Activated T-helper 1 cell treated with Interleukin-2 at 50 U/mL for 16 hours (primary cell): ENCODE measurements at places on chromosomes 7 and 10.

DNA sequence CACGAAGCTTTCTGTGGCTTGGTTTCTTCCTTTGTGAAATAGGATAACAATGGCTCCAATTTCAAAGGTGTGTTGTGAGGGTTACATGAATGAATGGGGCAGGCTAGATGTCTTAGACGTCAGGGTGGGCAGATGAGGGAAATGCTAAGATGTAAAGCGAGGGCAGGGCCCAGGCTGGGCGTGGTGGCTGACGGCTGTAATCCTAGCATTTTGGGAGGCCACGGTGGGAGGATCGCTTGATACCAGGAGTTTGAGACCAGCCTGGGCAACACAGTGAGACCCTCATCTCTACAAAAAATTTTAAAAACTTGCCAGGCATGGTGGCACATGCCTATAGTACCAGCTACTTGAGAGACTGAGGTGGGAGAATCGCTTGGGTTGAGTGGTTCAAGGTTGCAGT is 607.7 kb upstream of the FOXK1 start:
- no peak for DNase-seq

GRCh38 chr7:30427296-30428070 is 51.1 kb downstream of the NOD1 start:
- DNase-seq, result no peak

DNA sequence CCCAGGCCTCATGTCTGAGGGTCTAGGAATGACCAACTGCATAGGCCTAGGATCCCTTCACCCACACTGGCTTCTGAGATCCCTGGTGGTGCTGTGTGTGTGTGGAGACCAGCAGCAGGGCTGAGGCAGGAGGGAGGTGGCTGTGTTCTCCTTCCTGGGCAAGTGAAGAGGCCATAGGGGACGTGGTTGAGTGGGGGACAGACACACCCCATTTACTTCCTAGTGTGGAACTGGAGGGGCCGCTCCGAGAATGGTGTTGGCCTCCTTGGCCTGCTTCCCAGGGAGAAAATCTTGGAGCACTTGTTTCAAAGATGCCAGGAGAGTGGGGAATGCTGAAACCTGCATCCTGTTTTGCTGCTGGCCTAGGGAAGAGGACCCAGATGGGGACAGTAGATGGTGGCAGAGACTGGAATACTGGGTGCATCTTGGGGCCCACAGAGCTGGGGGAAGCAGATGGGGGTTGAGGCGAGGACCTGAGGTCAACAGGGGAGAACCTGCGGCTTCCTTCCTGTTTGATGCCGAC is 19.1 kb downstream of the UBTD1 start:
- no peak for DNase-seq

- DNase-seq, result no peak
These were observed 98.4 kb downstream of the CHRM2 start for GRCh38 chr7:136966825-136967224.

GRCh38 chr7:138350701-138351357 is 109.2 kb upstream of the TRIM24 start:
- DNase-seq, result no peak

DNA sequence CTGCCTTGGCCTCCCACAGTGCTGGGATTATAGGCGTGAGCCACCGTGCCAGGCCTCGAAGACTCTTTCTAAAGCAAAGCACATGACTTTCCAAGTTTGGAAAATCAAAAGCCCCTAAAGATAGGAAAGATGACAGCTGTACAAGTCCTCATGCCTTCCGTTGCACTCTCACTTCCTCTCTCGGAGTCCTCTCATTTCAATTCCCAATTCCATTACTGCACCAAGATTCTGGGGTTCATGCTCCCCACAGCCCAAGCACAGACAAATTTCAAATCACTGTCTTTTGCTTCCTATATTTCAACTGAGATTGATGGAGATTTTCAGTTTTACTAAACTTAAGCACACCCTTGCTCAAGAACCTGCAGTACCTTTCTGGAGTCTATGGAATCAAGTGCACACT is 10.9 kb upstream of the PLAU start:
- no peak for DNase-seq

DNA sequence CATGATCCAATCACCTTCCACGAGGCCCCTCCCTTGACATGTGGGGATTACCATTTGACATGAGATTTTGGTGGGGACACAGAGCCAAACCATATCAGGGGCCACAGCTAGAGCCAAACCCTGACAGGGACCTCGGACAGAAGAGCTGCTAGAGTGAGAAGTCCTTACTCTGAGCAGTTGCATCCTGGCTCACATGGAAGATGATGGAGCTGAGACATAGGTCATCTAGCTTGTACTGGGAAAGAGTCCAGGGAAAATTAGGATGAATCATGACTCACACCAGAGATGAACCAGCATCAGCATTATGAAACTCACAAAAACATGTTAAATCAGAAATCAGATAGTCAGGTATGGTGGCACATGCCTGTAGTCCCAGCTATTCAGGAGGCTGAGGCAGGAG is 12.8 kb upstream of the FMC1 start:
- no peak for DNase-seq

- DNase-seq, result no peak
These were observed 373.7 kb downstream of the ARL4A start for GRCh38 chr7:13061115-13061514.

DNA sequence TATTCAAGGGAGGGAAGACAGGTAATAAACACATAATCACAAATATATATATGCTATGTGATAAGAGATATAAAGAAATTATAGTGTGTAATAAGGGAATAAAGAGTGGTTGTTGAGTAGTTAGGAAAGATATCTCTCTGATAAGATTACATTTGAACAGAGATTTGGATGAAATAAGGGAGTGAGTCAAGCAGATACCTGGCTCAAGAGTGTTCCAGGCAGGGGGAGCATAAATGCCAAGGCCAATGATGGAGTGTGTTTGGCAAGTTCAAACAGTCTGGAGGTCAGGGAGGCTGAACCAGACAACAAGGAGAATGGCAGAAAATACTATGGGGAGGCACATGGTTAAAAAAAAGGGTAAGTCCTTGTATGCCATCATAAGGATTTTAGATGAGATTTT is 4.8 kb upstream of the GNAI1 start:
- DNase-seq, result no peak

GRCh38 chr7:132871419-132871818 is 210.5 kb downstream of the CHCHD3 start:
- DNase-seq, result no peak

DNA sequence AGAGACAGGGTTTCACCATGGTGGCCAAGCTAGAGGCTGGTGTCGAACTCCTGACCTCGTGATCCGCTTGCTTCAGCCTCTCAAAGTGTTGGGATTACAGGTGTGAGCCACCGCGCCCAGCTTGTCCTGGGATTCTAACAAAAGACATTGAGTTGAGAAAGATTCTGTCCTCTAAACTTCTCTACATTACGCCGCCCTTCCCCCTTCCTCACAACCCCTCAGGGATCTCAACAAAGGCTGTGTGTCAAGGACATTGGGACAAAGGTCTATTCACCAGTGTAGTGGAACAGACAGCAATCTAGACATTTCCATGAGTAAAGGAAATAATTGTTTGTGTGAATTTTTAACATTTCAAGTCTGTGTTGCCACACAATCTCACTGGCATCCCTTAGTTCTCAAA is 68.8 kb upstream of the KIF5B start:
- DNase-seq, result no peak

- no peak for DNase-seq
These were observed 78.6 kb downstream of the GSAP start for GRCh38 chr7:77337456-77337990.

GRCh38 chr10:42953684-42954674 is 122.9 kb upstream of the RET start:
- DNase-seq, result no peak

DNA sequence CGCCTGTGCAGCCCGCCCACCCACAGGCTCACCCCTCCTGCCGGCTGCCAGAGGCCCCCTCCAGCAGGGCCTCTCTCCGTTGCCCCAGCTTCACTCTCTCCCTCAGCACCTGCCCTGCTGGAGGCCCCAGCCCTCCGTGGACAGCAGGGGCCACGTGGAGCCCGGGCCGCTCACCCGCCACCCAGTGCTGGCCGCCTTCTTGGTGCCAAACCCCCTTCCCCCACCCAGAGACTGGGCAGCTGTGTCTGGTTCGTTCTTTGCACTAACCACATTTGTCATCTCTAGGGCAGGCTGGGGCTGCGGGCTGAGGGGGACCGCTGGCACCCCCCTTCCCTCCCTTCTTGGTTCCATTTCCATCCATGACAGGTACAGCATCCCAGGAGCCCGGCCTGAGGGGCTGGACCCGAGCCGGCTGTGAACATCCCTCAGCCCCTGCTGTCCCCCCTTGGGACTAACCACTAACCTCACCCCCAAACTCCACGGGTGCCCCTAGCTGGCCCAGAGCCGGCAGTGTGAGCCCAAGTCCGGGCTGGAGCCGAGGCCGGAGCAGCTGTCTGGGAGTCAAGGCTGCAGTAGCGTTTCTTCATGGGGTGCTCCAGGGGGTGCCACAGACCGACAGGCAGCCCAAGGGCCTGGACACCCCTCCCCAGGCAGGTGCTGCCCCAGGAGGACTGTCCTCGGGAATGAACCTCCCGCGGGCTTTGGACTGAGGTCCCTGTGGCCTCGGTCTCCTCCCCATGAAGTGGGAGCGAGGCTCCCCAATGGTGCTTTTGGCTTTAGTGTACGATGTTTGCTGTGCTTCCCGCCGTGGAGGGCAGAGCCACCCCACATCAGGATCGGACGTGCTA is 25.5 kb upstream of the AMZ1 start:
- DNase-seq, result no peak

DNA sequence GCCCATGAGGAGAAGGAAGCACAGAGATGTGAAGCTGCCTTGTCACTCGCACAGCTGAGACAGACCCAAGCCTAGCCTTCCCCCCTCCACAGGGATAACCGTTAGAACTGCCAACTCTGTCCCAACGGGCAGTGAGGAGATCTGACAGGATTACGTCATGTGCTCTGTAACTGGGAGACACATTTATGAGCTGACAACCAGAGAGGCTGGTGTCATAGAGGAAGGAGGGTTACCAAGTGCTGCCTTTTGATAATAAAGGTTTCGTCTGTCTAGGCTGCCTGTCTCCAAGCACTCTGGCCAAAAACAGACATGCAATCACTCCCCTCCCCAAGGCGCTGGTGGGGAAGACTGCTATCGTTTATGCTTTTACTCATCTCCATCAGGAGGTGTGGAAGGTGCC is 165.9 kb downstream of the PLXNA4 start:
- no peak for DNase-seq

DNA sequence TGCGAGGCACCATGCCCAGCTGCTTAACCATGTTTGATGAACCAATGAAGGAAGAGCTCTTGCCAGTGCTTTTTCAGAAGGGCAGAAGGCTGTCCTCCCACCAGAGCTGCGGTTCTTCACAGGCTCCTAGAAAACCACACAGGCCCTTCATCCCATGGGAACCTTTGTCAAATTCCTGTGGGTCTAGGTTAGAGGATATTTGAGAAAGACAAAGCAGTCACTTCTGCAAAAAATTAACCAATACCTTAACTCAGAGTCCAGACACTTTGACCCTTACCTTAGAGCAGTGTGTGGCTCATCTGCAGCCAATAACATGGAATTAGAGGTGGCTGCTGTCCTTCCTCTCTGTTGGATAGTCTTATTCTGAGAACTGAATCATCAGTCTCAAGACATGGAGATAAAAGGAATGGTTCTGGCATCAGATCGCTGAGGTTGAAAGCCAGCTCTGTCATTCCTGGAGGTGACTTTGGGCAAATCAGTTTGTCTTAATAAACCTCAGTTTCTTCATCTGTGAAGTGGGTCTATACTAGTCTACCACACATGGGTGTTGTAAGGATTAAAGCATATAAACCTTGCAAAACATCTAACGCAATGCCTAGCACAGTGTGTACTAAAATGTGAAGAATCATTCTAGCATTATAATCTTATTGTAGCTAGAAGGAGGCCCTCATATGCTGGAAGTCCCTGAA is 65.1 kb upstream of the PIP4K2A start:
- DNase-seq, result no peak

- DNase-seq, result no peak
These were observed 63.7 kb downstream of the LARP4B start for GRCh38 chr10:867807-868206.

GRCh38 chr10:94546901-94547185 is 1.3 kb downstream of the HELLS start:
- no peak for DNase-seq
